Daoy (cell line): ENCODE measurements at places on chromosomes 7 and 10.
A peak's percentile ranks its signal among the peaks of the same experiment; 100 is the strongest.

DNA sequence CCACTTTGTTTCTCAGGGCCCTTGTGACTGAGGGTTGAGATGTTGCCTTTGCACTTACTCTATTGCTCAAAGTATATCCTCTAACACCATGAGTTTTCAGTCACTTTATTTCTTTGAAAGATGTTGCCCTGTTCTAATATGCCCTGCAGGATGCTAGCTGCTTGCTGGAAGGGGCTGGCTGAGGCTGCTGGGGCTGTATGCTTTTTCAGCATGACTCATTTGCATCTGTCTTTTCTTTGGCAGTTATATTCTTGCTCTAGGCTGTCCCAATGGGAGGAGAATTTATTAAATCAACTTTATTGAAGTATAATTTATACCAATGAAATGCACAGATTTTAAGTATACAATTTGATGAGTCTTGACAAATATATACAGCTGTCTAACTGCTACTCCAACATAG lies 157.7 kb downstream of the PLPP4 start:
- no peak for DNase-seq

DNA sequence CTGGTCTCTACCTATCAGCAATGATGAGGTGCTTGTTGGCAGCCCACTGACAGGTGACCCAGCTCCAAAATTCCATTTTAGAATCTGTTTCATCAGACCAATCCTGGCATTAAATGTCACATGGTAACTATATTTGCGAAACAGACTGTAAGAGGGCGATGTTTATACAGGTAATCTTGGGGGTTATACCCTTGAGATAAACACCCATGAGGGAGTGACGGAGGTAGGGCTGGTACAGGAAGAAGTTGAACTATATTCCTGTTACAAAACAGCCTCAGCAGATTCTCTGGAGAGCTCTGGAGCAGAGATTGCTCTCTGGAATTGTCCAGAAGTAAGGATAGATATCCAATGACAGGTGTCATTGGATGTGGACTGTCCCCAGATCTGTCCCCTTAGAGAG lies 444.8 kb upstream of the DPP6 start:
- DNase-seq: no peak

DNA sequence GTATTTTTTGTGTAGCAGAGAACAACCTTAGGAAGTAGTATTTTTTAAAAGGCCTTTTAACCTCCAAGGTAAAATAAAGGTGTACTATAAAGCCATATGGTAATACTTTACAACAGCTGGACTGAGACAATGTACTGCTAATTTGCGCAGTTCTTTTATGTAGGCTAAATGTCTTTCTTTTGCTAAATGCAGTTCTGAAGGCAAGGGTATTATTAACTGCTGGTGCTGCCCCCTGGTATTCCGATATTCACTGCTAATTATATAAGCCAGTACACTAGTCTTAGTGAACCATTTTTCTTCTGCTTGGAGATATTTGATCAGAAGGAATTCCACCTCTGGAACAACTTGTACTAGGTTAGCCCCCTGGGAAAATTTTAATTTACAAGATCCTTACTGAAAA lies 272.0 kb upstream of the FERD3L start:
- DNase-seq: no peak

DNA sequence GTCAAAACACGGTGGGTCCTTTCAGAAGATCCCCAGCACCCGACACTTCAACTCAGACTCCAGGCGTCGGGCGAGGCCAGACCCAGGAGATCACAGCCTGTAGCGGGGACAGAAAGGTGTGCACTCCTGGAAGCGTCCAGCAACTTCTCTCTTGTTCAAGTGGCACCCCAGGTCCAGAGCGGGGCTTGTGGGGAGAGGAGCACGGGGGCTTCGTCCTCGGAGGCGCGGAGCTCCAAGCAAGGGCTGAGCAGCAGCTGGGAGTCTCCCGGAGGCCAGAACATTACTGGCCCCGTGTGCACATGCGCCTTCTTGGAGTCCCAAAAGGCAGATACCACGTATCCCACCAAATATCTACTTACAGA lies 54.9 kb downstream of the ZRANB1 start:
- no peak for DNase-seq

GRCh38 chr10:131099028-131099726 lies 212.3 kb downstream of the TCERG1L start:
- DNase-seq: no peak

- peak; percentile 51 for DNase-seq
Measured at GRCh38 chr7:93902777-93903423, 3.5 kb upstream of the GNGT1 start.

GRCh38 chr10:117514971-117515370 lies 27.6 kb upstream of the EMX2 start:
- no peak for DNase-seq

DNA sequence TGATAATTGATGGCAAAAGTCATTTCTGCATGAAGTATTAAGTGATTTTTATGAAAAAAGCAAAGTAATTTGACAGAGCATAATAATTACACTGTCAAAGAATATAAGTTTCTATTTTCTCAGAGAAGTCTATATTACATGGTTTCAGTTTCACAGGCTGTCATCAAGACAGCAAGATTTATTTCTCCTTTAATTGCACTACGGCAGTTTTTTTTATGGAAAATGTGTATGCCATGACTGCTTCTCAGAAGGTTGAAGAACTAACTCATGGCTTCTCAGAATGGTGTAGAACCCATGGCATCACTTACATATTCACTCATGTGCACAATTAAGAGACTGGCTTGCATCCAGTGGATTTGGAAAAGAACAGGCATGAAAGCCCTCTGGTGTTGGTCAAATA lies 870.3 kb upstream of the SORCS1 start:
- DNase-seq: no peak

DNA sequence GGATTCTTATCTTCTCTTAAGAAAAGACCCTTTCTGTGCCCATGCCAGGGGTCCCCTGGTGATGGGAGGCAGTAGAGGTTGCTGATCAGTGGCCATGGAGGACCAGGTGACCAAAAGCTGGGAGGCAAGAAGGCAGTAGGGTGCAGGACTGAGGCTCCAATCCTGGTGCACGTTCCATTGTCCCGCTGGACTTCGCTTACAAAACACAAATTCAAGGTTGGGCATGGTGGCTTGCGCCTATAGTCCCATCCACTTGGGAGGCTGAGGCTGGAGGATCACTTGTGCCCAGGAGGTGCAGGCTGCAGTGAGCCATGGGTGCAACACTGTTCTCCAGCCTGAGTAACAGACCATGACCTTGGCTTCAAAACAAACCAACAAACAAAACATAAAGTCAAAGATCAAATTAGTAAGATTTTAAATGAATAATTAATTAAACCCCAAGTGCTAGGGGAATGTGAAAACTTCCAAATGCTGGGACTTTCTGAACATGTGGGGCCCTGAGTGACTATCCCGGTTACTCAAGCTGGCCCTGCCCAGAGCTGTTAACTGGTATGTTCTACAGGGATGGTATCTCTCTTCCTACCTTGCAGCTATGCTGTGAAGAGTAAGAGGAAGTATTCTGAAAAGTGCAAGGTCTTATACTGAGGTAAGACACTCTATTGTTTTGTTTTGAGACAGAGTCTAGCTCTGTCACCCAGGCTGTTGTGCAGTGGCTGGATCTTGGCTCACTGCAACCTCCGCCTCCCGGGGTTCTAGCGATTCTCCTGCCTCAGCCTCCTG lies 97.6 kb downstream of the LYZL2 start:
- no peak for DNase-seq

GRCh38 chr10:3566627-3567026 lies 218.4 kb downstream of the KLF6 start:
- DNase-seq: no peak

DNA sequence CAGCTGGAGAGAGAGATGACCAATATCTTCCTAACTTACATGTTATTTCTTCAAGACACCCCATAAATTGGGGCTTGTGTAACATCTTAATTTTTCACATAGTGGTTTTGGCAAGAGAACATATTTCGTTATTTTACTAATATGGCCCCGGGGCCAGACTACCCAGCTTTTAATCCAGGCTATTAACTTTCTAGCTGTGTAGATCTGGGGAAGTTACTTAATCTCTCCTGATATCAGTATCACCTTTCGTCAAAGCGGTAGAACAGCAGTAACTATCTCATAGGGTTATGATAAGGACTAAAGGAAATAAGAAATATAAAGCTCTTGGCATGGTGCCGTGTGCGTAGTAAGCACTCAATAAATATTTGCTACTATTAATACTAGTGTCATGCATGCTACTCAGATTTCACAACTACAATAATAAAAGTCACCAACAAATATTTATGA lies 71.6 kb upstream of the LYZL1 start:
- DNase-seq: no peak

- DNase-seq: peak; percentile 39
Measured at GRCh38 chr10:22308390-22308789, 7.8 kb upstream of the COMMD3 start.
